ENCODE measurements at places on chromosomes 6 and 20.

DNA sequence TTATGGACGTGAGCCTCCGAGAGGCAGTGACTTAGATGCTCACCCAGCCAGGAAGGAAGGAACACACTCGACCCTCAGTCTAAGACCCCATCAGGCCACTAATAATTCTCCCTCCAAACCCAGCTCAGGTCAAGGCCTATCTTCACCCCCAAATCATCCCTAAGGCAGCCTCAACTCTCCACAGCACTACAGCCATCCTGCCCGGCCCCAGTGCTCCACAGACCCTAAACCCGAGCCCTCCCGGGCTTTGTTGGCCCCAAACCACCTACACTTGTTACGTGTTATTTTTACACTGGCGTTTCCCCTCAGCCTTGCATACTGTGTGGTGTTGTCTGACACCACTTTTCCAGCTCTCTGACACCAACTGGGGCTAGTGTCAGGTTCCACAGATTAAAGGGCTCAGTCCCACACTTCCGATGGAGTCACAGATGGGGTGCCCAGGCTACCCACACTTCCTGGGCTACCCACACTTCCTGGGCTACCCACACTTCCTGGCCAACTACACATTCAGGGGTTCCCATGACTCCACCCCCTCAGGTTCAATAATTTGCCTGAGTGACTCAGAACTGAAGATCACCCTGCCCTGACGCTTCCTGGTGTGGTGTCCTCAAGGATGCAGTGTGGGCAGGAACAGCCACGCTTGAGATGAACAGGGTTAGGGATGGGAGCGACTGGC lies 25.3 kb downstream of the RBCK1 start:
- DNase-seq, result no peak

- DNase-seq, result no peak
These were observed 54.4 kb upstream of the CCDC28A start for GRCh38 chr6:138719011-138719635.

- no peak for DNase-seq
These were observed 71.6 kb downstream of the NFATC2 start for GRCh38 chr20:51470907-51471411.

GRCh38 chr6:136265101-136265500 lies 15.0 kb upstream of the MTFR2 start:
- no peak for DNase-seq

- peak; percentile 83 for DNase-seq
These were observed 18.5 kb upstream of the C6orf141 start for GRCh38 chr6:49531774-49532569.

DNA sequence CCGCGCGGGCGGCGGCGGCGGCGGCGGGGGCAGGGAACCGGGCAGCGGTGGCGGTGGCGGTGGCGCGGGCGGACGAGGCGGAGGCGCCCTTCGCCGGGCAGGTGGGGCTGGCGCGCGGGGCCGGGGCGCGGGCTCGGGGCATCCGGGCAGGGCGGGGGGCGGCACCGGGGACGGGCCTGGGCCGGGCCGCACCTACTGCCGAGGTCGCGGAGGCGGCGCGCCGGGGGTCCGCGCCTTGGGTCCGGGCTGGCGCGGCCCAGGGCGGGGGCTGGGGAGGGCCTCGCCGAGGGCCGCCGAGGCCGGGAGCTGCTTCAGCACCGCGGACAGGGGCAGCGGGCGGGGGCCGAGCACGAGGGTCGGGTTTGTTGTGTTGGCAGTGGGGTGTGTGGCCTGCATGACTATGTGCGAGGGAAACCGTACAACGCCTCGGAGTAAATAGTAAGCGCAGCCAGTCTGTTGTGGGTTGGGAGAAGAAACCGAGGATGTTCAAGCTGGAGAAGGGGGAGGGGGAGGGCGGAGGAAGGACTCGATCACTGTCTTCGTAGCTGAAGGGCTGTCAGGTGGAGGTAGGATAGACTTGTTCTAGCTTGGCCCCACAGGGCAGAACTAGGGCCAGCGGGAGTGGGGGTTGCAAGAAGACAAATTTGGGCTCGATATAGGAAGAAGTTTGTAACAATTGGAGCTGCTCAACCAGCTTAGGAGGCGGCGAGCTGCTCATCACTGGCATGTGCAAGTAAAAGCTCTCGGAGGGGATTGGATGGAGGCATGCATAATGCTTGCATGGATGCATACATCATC lies 593 bp downstream of the MMP24 start:
- peak; percentile 48 for DNase-seq

DNA sequence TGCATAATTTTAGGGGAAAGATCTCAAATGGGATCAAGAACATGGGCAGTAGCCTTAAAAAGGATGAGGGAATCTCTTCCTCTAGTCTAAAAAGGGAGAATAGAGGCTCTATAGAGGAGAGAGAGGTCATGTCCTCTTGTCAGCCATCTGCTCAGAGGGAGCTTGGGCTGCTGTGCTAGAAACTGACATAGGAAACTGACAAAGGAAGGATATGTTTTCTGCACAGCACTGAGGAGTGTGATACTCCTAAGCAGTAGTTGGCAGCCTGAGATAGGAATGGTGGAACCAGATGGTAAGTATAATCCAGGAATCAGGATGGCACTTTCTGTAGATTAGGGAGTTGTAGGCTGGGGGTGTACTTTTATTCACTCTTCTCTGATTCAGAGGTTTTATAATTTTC lies 59.2 kb downstream of the PTPRA start:
- DNase-seq, result no peak

GRCh38 chr6:11036351-11036740 lies 7.8 kb downstream of the ELOVL2 start:
- DNase-seq, result no peak

DNA sequence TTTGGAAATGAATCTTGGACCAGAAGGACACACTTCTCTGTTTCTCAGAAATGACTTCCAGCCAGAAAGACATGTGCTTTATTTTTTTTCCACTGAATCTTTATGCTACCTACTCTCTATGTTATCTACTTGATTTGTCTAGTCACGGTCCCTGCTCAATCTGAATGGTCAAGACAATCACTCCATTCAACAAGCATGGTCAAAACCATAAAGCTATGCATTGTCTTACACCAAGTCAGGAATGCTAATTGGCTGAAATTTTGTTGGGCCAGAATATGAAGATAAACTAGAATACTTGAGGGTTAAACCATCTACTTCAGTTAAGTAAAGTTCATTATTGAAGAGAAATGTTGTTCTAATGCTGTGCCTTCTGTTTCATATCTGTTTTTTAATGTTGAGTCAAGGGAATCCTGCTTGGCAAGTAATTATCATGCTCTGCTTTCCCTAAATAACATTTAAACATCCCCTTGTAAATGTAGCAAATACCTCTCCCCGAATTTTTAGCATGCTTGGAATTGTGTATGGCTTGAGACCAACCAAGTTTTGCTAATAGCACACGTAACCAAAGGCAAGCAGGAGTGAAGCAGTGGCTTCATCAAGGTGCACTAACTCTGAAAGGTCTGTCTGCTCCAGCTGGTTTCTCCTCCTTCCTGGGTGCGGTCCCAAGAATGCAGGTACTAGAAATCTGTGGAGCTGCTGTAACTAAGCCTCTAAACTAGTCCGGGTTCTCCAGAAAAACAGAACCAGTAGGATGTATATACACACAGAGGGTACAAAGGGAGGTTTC lies 190.3 kb upstream of the CDYL start:
- no peak for DNase-seq

- no peak for DNase-seq
These were observed 42.0 kb upstream of the PXDC1 start for GRCh38 chr6:3793545-3793944.

GRCh38 chr20:41169162-41169690 lies 31.9 kb downstream of the PLCG1 start:
- no peak for DNase-seq

DNA sequence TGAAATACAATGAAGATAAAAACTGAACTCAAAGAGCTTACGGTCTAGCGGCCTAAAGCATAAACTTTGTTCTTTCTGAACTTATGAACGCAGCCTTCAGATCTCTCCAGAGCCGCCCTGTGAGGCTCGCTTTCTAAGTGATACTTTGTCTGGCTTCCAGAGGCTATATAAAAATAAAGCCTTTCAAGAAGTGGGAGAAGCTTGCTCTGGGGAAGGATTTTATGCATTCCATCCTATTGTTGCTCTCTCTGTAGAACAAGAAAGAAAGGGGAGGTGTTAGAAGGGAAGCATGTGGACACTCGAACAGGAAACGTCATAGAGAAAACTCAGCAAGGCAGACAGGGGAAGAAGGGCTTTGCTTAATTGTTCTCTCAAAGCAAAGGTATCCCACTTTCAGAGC lies 77.0 kb downstream of the TBX18 start:
- DNase-seq, result no peak

DNA sequence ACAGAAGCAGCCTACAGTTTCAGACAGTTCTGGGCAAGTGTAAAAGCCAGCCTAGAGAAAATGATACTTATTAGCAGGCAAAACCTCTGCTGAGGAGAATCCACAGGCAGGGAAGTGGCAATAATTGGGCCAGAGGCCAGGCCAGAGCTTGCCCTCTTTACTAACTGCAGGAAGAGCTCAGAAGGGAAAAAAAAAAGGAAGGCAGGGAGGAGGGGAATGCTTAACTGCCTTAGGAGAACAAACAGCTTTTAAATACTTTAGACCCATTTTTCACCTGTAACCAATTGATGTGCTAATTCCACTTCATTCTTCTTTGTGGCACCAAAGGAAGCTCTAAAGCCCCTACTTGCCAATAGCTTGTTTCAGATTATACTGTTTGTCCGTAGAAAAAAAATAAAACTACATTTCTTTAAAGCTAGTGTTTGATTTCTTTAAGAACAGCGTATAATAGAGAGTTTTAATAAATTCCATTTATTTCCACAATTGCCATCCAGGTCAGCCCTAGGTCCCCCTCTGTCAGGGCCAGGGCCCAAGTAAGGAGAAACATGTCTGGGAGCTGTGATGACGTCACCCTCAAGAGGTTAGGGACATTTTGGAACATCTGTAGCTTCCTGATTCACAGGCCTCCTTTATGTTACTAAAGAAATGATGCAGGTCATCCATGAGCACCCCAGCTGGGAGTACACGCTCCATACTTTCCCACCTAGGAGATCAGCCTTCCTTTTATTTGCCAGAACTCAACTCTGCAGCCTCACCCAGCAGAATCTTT lies 384.3 kb downstream of the CDC5L start:
- DNase-seq, result no peak

DNA sequence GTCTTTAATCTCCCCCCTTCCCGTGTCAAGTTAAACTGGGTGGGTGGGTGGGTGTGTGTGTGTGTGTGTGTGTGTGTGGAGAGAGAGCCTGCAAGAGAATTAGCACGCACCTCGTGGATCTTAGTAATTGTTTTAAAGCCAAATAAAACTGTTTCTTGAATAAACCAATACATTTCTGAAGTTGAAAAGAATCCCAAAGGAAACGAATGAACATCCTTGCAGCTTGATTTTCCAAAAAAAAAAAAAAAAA lies 381 bp upstream of the BICRAL start:
- no peak for DNase-seq
